ENCODE measurements at places on chromosomes 4 and X.

- DNase-seq = peak; percentile 36
These were observed 13.4 kb upstream of the MEPE start for GRCh38 chr4:87819281-87819919.

DNA sequence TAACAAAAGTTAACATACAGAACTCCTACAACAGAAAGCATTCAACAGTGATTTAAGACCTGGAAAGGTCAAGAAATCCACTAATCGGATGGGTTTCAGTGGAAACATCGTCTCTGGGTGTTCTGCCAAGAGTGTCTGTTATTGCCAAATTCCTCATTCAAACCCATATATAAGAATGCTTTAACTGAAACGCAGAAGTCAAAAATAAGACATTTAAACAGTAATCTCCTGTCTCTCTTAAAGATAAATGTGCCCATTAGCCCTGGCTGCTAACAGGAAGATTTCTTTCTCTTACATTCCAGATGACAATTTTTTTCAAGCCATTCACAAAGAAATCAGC, 31.5 kb downstream of the DCTD start:
- DNase-seq = no peak

DNA sequence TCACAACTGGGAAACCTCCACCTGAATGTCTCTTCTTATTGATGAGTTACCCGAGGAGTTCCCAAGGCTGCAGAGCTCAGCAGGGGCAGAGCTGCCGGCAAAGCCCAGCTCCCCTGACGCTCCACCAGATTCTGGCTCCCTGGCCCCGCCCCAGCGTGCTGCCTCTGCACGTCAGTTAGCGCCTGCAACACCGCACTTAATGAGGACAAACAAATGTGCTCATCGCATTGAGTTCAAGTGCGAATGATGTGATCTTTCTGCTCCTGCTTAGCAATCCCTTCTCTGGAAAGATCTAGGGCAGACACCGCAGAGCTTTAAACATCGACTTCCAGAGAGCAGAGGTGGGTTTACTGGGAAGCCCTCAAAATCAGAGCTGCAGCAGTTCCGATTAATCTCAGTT, 55.5 kb upstream of the FBXW7 start:
- no peak for DNase-seq

DNA sequence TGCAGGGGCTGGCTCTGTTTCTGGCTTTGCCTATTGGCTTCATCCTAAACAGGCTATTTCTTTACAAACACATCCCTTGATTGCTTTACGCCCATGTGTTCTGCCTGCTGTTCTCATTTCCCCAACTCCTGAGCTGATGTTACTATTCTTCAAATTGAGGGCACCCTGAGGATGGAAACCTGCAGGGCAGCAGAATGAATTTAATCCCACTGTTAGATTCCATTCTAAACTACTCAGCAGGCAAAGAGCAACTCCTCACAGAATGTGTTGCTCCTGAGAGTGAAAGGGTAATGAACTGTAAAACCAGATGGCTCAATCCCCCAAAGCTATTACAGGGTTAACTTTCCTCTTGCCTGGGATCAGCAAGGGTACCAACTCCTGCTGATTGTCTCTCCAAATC, 75.7 kb downstream of the ANKRD50 start:
- DNase-seq = peak; percentile 28

- no peak for DNase-seq
These were observed 88.8 kb upstream of the PCDH18 start for GRCh38 chr4:137621056-137621455.

DNA sequence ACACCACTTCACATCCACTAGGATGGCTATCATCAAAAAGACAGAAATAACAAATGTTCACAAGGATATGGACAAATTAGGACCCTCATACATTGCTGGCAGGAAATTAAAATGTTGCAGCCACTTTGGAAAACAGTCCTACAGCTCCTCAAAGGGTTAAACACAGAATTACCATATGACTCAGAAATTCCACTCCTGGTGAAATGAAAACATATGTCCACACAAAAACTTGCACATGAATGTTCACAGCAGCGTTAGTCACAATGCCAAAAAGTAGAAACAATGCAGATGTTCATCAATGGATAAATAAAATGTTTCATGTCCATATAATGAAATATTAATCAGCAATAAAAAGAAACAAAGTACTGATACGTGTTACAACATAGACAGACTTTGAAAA, 15.1 kb downstream of the S100G start:
- DNase-seq = no peak

DNA sequence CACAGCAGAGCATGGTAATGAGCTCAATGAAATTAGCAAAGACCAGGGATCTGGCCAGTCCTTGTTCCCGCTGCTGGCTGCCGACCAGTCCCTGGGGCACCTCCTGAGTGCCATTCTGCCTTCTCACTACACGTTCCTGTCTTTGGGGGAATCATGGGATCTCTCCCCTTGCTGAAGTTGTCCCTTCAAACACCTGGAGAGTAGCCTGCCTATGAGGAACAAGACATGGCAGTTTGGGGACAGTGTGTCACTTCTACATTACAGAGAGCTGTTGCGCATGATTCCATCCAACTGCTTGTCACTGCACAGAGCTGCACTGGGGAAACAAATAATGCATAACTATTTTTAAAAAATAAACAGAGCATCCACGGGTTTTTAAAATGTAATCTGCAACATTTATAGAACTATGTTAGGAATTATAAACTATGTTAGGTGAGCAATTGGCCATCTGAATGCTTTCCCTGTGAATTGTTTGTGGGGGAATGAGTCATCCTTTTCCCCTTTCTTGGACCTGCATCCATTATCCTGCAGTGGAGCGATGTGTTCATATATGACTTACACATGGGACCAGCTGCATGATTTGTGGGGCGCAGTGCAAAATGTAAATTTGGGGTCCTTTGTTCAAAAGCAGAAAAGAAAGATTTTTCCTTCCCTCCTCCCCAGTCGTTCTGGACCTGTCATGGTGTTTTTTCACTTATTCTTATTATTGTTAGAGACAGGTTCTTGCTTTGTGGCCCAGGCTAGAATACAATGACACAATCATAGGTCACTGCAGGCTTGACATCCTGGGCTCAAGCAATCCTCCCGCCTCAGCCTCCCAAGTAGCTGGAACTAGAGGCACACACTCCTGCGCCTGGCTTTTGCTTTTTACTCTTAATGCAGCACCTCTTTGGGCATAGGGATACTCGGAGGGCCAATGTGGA, 115.0 kb upstream of the TBL1X start:
- DNase-seq = no peak

DNA sequence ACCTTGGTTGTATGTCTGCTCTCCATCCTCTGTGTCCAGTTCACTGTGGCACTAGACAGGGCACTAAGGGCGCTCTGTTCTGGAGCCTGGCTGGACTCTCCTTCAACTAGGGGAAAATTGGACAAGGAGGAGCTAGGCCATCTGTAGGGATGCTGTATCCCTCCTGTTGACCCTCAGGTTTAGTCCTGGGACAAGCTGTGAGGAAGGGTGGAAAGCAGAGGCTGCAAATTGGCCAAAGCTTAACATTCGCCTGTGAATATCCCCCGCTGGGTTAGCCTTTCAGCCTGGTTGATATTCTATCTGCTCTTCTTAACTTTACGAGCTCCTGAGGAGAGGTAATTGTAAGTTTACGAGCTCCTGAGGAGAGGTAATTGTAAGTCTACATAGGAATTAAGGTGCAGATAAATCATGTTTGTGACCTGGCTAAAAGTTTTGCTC, 64.4 kb upstream of the ENPEP start:
- no peak for DNase-seq

DNA sequence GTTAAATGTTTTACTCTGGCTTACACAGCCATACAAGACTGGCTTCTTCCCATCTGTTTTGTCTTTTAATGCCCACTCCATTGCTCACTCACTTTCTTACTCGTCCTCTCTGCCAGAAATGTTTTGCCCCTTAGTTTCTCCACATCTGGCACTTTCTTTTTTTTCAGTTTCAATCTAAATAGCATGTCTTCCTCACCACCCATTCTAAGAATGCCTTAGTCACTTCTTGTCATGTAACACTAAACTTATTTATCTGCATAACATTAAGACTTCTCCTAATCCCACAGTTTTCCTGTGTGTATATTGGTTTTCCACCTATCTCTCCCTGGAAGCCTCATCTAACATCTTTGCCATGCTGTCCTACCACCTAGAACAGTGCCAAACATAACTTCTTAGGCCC, 119.3 kb downstream of the ADAMTS3 start:
- no peak for DNase-seq

DNA sequence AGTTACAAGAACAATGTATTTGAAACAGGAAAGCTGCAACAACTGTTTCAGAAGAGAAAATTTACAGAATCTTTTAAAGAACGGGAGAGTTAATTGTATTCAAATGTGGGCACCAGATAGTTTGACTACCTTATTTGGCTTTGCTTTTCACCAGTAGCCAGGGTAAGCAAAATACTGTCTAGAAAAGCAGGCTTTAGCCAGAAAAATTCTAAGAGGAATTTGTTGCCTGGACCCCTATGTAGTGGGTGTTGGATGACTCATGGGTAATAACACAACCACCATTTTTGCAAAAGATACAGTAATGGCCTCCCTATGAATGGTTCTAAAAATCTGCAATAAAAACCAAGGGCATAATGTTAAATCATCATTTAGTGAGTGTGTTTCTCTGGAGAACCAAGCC, 233.4 kb upstream of the ANXA3 start:
- DNase-seq = no peak

DNA sequence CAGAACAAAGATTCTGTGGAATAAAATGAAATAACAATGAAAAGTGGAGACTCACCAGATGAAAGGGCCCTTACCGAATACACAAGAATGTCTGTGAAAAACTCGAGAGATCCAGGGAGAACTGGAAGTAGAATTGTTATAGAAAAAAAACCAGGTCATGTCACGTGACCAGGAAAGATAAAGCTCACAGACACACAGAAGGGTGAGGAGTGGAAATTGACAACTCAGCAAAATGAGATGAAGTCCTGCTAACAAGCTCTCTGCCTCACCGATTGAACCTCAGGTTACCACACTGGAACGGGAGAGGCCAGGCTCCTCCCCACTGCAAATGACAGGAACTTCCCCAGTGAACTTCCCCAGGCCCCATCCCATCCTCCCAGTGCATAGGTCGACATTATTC, 1618.0 kb upstream of the PCDH10 start:
- DNase-seq = no peak

GRCh38 chrX:10875995-10876394, 235.1 kb upstream of the HCCS start:
- no peak for DNase-seq

- DNase-seq = no peak
These were observed 16.8 kb downstream of the MID1 start for GRCh38 chrX:10603612-10604011.

- no peak for DNase-seq
These were observed 1.1 kb downstream of the PLXNA3 start for GRCh38 chrX:154458954-154459778.

DNA sequence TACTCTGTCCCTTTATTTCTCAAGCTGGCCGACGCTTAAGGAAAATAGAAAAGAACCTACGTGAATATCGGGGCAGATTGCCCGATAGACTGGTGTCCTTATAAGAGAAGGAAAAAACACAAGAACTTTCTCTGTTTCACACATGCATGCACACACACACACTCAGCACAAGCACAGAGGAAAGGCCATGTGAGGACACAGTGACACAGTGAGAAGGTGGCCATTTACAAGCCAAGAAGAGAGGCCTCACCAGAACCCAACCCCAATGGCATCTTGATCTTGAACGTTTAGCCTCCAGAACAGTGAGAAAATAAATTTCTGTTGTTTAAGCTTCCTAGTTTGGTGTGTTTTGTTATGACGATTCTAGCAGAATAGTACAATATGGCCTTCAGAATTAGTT, 37.0 kb downstream of the SPRY1 start:
- no peak for DNase-seq

DNA sequence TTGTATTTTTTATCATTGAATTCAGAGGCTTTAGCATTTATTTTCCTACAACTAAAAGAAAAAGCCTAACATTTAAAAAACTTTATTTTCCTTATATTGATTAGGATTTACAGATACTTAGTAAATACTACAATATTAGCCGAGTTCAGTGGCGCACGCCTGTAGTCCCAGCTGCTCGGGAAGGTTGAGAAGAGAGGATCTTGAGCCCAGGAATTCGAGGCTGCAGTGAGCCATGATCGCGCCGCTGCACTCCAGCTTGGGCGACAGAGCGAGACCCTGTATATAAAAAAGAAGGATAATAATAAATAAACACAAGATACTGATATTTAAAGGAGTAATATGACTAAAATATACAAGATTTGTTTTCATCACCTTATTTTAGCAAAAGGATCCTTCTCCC, 681 bp upstream of the UPF3B start:
- DNase-seq = no peak

- DNase-seq = no peak
These were observed 97.1 kb downstream of the NFKB1 start for GRCh38 chr4:102598086-102598761.

- DNase-seq = peak; percentile 75
These were observed 335.8 kb downstream of the PABPC4L start for GRCh38 chr4:133865612-133866327.

DNA sequence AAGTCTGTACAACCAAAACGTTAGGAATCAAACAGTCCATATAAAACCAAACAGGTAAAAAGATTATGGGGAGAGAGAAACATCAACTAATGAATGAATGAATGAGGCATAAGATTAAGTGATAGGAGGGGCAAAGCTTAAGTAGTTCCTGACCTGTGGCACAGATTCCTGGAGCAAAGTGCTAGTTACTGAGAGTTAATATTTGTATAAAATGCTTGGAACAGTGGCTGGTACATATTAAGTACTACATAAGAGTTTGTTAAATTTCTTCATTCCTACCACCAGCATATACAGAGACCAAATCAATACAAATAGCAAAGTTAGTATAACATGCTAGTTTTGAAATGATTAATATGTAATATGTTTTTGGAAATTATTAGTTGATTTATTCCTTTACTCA, 363.7 kb downstream of the ADAM29 start:
- DNase-seq = no peak

DNA sequence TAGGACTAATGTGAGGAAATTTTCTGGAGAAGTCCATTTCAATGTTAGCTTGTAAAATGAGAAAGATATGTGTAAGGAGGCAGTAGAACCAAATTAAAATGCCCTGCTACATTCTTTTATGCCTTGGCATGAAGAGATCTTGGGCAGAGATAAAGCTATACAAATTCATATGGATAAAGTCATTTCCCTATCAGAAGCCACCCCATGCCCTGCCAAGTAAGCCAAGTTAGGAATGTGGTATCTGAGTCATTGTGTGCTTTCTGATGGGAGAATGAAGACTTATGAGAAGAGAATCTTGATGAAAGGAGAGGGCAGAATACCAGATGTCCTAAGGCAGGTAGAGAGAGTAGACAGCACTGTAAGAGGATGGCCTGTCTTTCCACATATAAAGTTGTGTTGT, 83.7 kb downstream of the TEX13A start:
- no peak for DNase-seq

DNA sequence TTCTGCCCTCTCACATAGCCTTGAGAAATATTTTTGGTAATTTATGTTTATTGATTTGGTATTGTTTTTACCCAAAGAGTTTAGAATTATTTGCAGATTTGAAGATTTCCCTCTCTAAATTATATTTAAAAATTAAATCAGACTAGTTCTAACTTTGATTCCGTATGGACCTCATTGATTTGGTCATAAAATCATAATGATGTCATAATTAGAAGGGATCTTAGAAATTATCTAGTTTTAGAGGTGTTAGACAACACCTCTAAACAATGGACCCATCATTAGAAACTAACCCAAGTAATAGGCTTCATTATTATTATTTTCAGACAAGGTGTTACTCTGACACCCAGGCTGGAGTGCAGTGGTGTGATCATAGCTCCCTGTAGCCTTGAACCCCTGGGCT, 24.1 kb downstream of the DLG3 start:
- DNase-seq = no peak

Data from smooth muscle cell of the brain vasculature (primary cell).